NCI-H526 (cell line): ENCODE measurements at places on chromosomes 5 and 9.

DNA sequence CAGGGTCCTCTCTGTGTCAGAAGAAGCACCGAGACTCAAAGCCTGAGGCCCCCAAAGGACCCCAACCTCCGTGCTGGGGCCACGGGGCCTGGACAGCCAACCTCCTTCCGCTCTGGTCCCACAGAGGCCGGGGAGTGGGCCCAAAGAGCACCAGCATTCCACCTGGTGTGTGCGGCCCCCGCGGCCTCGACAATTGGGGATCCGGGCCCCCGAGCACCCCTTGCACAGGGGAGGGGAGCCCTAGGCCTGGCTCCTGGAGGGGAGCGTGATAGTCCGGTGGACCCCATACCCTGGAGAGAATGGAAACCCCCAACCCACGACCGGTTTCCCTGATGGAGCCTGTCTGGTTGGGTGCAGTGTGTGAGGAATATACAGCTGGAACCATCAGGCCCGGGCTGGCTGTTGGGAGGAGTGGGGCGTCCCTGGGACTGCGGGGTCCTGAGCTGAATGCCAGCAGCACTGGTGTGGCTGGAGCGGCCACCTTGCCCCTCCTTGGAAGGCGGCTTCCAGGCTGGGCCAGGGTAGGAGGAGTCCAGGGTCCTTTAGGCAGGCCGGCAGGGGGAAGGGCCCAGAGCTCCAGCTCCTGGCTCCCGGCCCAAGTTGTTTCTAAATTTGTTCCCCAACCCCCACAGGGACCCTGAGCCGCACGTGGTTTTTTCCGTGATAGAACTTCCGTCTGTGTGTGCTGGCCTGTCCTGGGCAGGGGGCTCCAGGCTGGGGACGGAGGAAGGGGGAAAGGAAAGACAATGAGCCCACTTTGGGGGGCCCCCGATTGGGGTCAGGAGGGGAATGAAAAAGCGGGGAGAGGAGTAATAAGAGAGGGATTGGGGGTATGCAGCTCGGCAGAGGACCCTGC lies 825 bp upstream of the TOR4A start:
- no peak for DNase-seq

DNA sequence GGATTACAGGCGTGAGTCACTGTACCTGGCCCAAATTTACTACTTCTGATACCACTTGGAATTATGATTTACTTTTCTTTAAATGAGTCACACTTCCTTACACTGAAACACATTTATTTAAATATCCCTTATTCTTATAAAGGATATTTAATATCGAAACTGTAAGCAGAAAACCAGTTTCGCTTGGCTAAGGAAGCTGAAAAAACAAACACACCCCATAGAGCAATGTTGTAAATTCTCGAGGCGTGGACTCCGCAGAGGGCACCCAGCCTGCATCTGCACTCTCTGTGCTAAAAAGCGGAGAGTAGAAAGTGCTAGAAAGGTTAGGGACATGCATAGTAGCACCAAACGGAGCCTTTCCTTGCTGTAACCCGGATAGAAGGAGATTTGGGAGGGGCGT lies 86.5 kb downstream of the HMCN2 start:
- no peak for DNase-seq

DNA sequence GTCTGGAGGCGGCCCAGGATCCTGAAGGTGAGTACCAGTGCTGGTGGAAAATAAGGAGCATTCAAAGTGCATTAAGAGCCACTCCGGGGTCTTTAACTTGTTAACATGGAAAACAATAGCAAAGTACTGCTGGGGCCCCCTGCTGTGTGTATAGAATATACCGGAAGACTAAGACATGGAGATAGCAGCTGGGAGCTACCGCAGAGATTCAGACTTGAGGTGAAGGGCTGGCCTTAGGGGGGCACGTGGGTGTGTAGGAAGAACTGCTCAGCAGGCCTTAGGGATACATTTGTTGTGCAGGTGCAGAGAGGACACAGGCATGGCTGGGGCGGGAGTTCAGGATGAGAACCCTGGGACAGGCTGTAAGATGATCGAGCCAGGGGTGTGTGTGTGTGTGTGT lies 1.2 kb upstream of the DMRT1 start:
- no peak for DNase-seq

DNA sequence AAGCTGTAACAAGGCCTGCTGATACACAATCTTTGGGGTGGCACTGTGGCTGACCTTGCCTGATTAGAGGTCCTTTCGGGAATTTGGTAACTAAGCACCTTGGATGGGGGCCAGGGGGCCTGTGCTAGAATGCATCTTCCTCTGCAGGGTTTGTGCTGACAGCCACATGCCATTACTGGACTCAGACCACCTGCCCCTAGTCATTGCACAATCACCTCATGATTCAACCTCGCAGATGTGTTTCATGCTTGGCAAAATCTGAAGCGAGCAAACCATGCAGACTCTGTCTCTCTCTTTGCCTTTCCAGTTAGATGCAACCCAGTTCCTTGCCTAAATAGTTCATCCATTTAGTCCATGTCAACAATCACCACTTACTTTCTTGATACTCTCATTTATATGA lies 96.5 kb upstream of the ERCC6L2 start:
- DNase-seq, result no peak

DNA sequence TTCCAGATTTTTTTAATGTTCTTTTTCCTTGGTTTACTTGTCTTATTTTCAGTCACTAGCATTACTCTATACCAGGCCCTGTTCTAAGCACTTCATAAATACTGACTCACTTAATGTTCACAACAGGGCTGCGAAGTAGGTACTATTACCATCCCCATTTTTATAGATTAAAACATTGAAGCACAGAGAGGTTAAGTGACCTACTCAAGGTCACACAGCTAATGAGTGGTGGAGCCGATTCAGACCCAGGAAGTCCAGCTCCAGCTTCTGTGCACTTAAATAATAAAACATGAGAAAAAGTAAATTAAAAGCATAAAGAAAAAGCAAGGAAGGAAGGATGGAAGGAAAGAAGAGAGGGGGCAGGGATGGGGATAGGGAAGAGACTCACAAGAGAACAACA lies 45.3 kb upstream of the DNAH5 start:
- no peak for DNase-seq

GRCh38 chr5:180331647-180331950 lies 21.5 kb downstream of the GFPT2 start:
- DNase-seq, result no peak

- no peak for DNase-seq
These were observed 9.0 kb downstream of the LPAR1 start for GRCh38 chr9:111029260-111029659.

GRCh38 chr9:87787735-87788134 lies 61.8 kb downstream of the CTSL start:
- DNase-seq, result no peak

- DNase-seq, result no peak
These were observed 75.7 kb upstream of the TGFBR1 start for GRCh38 chr9:99029083-99029645.
